T-helper 2 cell (primary cell): ENCODE measurements at places on chromosomes 7 and 10.

GRCh38 chr7:106640368-106641141 is 20.4 kb downstream of the CCDC71L start:
- no peak for DNase-seq

- DNase-seq = no peak
Measured at GRCh38 chr7:120991581-120991980, 3.1 kb downstream of the CPED1 start.

DNA sequence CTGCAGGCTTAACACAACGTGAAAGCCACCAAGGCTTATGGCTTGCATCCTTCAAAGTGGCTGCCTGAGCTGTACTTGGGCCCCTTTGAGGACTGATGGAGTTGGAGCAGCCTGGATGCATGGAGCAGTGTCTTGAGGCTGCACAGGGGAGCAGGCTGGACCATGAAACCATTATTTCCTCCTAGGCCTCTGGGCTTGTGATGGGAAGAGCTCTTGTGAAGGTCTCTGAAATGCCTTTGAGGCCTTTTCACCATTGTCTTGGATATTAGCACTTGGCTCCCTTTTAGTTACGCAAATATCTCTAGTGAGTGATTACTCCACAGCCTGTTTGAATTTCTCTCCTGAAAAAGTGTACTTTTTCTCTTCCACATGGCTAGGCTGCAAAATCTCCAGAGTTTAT is 201.2 kb upstream of the NPY start:
- no peak for DNase-seq

DNA sequence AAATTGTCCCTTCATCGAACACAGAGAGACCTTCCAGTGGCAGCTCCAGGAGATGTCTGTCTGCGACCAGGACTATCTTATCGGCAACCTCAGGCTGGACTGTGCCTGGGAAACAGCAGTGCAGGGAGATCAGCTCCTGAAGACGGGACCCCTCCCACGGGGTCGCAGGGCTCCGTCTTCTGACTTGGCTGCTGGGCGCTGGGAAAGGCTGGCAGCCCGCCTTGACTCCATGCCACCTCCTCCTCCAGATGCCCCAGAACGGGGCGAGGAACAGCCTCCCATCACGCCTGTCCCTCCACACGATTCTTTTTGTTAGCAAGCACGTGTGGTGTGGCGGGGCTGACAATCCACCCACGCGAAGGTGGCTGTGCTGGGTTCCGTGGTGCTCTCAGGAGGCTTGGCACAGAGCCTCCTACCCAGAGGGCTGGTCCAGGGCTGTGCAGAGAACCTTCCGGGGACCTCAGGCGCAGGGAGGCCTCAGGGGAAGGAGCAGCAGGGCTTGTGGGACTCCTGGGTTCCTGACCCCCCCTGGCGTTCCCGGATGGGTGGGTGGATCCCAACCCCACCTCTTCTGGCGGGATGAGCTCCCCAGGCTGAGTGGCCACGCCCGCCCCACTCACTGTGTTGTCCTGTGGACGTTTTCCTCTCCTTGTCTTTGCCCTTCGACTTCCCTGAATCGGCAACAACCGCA is 47.6 kb upstream of the NKX6-2 start:
- DNase-seq = no peak

- DNase-seq = no peak
Measured at GRCh38 chr10:82934429-82934828, 1059.4 kb downstream of the NRG3 start.

DNA sequence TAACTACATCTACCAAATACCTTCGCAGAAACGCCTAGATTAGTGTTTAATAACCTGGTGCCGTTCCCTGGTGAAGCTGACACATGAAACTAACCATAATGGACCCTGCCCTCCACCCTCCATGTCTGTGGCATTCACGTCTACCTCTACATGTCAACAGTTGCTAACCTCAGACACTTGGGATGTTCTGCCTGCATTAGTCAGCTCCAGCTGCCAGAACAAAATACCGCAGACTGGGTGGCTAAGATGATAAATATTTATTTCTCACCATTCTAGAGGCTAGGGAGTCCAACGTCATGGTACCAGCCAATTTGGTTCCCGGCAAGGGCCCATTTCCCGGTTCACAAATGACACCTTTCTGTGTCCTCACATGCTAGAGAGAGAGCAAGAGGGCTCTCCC is 118.5 kb upstream of the CHST15 start:
- no peak for DNase-seq

DNA sequence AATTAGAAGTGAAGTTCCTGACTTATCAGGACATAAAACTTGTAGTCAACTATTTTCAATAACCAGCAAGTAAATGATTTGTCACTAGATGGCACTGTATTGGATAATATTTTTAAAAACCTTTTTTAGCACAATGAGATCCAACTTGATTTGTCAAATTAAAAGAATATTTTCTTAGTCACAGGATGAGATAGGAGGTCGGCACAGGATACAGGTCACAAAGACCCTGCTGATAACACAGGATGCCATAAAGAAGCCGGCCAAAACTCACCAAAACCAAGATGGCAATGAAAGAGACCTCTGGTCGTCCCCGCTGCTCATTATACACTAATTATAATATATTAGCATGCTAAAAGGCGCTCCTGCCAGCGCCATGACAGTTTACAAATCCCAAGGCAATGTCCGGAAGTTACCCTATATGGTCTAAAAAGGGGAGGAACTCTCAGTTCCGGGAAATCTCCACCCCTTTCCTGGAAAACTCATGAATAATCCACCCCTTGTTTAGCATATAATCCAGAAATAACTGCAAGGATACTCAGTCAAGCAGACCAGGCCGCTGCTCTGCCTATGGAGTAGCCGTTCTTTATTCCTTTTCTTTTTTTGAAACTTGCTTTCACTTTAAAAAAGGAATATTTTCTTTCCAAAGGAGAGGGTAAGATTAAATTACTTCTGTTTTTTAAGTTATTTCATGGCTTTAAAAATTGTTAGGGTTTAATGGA is 255.7 kb upstream of the MKLN1 start:
- no peak for DNase-seq

DNA sequence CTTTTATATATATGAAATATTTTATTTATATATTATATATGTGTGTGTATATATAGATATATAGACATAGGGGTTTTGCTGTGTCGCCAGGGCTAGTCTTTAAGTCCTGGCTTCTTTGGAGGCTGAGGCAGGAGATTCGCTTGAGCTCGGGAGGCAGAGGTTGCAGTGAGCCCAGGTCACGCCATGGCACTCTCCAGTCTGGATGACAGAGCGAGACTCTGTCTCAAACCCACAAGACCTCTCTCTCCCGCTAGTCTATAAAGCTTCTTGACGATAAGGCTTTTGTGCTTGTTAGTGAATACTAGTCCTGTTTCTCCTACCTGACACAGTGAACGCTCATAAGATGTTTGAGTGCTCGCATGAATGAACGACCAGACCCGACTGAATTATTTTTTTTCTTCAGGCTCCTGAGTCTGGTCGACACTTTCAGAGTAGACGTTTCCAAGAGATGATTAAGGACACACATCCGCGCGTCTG is 577 bp upstream of the DDX21 start:
- DNase-seq = no peak

GRCh38 chr7:131653418-131654248 is 97.2 kb upstream of the PODXL start:
- no peak for DNase-seq
